Sciatic nerve (tissue), 2 donors: ENCODE measurements at places on chromosomes 7 and 10. TPM values are rescaled to one million over a fixed set of nuclear protein-coding genes. Genes with fewer than 3 reads are reported as not detected.

The GPR26 gene
- not detected for total RNA-seq

The CALN1 gene
- total RNA-seq = 0.53 TPM

The PIP gene
- total RNA-seq = not detected

The TMEM236 gene
- total RNA-seq = 0.49 TPM

The CYP2C19 gene
- not detected for total RNA-seq

The PNLIPRP1 gene
- 1.2 TPM for total RNA-seq

The UPK3B gene
- total RNA-seq = 3.7 TPM

The ZNF727 gene
- total RNA-seq = 6.8 TPM

The C7orf57 gene
- not detected for total RNA-seq

The OR2A5 gene
- total RNA-seq = not detected

The INA gene
- not detected for total RNA-seq

The CFAP43 gene
- 0.98 TPM for total RNA-seq

The EVX1 gene
- total RNA-seq = not detected

The PDZD8 gene
- 55.2 TPM for total RNA-seq

The SPDYE16 gene
- 1.9 TPM for total RNA-seq

The FXYD4 gene
- total RNA-seq = not detected

The AKR1C1 gene
- total RNA-seq = 84.2 TPM

The CARD11 gene
- total RNA-seq = 3.9 TPM

The FKBP6 gene
- not detected for total RNA-seq

The HOXA2 gene
- total RNA-seq = 3.9 TPM

The TRIL gene
- total RNA-seq = 9.7 TPM

The SUN3 gene
- not detected for total RNA-seq

The CWF19L1 gene
- total RNA-seq = 21.1 TPM
